ENCODE measurements at places on chromosomes 4 and X.

GRCh38 chr4:141439223-141439622 is 197.2 kb upstream of the IL15 start:
- no peak for DNase-seq

DNA sequence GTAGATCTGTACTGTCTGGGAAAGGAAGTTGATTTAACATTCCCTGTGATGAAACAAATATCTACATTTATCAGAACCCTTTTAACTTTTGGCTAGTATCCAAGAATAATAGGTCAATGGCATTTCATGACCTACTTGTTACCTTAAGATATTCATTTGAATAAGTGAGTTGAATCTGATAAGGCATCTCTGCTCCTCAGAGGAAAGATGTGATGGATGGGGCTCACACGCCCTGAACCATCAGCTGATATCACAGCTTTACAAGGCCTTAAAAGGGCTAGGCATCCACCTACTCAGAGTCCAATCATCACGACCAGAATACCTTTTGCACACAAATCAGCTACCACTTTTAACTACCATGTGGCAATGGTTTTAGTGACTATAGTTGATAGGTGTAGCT is 90.2 kb upstream of the PDLIM3 start:
- no peak for DNase-seq

DNA sequence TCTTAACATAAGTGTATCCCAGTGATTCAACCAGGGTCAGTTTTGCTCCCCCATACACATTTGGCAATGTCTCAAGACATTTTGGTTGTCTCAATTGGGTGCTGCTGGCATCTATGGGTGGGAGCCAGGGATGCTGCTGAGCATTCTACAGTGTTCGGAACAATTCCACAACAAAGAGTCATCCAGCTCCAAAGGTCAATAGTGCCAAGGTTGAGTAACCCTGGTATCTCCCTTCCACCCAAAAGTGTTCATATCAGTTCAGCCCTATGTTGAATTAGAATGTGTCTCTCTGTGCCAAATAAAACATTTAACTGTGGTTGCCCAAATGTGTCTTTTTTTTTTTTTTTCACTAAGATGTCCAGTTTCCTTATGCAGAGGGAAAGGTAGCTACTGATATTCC is 129.4 kb upstream of the RAI2 start:
- no peak for DNase-seq

DNA sequence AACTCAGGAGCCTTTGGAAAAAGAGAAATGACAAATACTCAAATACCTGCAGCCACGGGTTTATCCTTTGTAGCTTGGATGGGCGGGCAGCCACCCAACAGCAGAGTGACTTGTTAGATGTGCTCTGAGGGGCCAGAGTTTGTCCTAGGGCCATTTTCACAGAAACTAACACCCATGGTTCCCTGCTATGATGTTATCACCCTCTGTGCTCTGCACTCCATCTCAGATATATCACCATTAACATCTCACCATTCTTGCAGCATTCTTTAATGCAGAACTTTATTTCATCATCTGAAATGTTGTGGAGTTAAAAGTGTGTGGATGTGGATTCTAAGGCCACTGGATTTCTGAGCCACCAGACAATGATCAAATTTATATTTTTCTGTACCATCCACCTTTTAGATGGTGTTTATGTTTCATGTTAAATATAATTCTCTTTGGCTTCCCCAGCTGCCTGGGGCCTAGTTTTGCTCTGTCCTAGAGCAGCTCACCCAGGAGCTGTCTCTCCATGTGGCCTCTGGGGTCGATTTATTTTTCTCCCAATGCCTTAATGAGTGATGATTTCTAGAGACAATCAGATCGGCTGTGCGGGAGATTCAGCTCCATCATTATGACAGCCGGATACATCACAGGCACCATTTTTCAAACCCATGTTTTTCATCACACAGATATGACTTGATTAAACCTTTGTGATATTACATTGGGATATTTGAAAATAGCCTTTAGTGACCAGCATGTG is 380.8 kb downstream of the BCOR start:
- no peak for DNase-seq

DNA sequence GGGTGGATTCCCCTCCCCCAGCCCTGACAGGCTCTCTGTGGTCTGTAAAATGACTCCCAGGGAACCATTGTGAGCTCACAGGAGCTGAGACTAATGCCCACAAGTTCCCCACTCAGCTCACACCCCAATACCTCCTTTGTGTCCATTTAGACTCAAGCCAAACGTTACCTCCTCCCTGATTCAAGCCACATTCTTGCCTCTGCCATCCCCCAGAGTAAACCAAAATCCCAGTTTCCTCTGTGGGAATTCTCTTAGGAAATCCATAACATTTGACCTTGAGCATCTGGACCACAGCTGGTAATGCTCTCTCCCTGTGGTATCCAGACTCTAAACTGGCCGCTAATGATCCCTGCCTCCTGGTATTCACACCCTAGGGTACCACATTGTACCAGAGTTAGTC is 26.3 kb upstream of the KDM5C start:
- no peak for DNase-seq

- DNase-seq: no peak
Observed at GRCh38 chr4:140426610-140427105, 790 bp downstream of the CLGN start.

DNA sequence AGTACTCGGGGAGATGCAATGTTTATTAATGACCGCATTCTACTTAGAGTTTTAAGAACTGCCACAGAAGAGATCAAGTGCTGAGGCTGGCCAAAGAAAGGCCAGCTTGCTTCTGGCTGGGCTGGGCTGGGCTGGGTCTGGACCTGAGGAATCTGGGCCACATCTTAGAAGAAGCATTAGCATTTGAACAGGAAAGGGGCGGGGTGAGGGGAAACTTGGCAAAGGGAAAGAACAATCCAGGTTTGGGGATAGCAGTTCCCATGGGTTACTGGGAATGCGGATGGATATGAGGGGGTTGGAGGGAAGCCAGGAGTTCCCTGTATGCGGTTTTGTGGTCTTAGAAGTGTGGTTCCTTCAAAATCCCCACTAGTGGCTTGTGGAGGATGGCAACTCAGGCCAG is 83.3 kb downstream of the CLDN34 start:
- DNase-seq: no peak

GRCh38 chr4:26991057-26991456 is 130.4 kb downstream of the STIM2 start:
- no peak for DNase-seq

DNA sequence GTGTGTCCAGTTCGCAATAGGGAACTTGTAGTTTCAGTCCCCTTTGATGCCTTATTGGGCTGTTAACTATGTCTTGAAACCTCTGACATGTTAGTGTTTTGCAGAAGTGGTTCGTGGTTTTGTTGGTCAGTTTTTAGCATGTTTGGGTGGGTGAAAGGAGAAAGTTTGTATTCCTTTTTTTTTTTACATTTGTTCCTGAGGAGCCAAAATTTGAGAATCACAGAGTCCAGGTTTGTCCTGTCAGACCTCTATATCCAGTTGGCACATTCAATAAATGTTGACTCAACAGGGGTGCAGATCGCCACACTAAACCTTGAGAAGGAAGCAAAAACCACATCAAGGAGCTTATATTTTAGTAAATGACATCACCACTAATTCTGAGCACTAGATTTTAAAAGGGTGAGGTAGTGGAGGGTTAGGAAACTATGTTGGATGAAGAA is 26.2 kb downstream of the DLG3 start:
- DNase-seq: no peak

Measured in amygdala (tissue), 56 donors.